Left lobe of liver (tissue), 2 donors: ENCODE measurements at places on chromosomes 7 and 10. TPM values are rescaled to one million over a fixed set of nuclear protein-coding genes. Genes with fewer than 3 reads are reported as not detected.

ARHGAP22 gene
- 0.13 TPM for total RNA-seq

FLNC gene
- 0.55 TPM for total RNA-seq

NUPR2 gene
- total RNA-seq, result not detected

SAMD9 gene
- total RNA-seq, result 1.5 TPM

NPC1L1 gene
- 21.1 TPM for total RNA-seq

RAPGEF5 gene
- 21.2 TPM for total RNA-seq

FOXP2 gene
- 4.4 TPM for total RNA-seq

GRK5 gene
- 8.4 TPM for total RNA-seq

EPDR1 gene
- 7.9 TPM for total RNA-seq

SLC25A40 gene
- 8.0 TPM for total RNA-seq

OR2A42 gene
- total RNA-seq, result not detected

ZNF775 gene
- 0.88 TPM for total RNA-seq

DDC gene
- 48.6 TPM for total RNA-seq

GIMAP8 gene
- total RNA-seq, result 4.4 TPM

GBX1 gene
- total RNA-seq, result not detected

FMC1 gene
- total RNA-seq, result 12.1 TPM

TNRC18 gene
- total RNA-seq, result 35.4 TPM

ARHGEF5 gene
- total RNA-seq, result 11.6 TPM

MMRN2 gene
- 9.6 TPM for total RNA-seq

SPDYE2 gene
- not detected for total RNA-seq

ZPBP gene
- total RNA-seq, result not detected

PIK3AP1 gene
- 35.7 TPM for total RNA-seq

SLC13A1 gene
- total RNA-seq, result 0.13 TPM

ASB15 gene
- total RNA-seq, result not detected

TMEM213 gene
- not detected for total RNA-seq

RGR gene
- not detected for total RNA-seq

CFAP70 gene
- 2.8 TPM for total RNA-seq

BTBD16 gene
- total RNA-seq, result 1.5 TPM

TDRD1 gene
- total RNA-seq, result 0.05 TPM
